NCI-H1436 (cell line): ENCODE measurements at places on chromosomes 7 and 10.

- DNase-seq = no peak
These were observed 1.2 kb upstream of the SMARCD3 start for GRCh38 chr7:151249732-151250072.

DNA sequence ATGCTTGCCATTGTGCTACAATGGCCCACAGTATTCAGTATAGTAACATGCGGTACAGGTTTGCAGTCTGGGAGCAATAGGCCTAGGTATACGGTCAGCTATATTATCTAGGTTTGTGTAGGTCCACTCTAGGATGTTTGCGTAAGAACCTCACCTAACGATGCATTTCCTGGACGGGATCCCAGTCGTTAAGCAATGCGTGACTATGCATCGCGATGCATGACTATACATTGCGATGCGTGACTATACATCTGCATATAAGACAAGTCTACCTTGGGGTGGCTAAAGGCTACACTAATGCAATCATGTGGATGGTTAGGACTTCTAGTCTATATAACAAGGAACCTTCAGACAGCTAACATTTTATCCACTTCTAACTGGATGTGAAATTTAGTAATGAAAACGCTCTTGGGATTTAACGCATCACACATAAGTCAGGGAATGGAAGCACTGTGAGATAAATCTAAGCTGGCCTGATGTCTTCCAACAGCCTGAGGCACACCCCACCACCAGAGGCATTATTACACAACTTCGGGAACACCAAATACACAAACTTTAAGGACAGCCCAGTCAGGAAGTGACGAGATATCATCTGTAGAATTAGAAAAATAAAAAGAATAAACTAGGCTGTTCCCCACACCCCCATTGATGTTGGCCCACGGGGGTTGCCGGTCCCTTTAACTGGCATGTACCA, 9.2 kb downstream of the GNA12 start:
- DNase-seq = no peak

- DNase-seq = no peak
These were observed 226.0 kb upstream of the NFE2L3 start for GRCh38 chr7:25926009-25926408.

DNA sequence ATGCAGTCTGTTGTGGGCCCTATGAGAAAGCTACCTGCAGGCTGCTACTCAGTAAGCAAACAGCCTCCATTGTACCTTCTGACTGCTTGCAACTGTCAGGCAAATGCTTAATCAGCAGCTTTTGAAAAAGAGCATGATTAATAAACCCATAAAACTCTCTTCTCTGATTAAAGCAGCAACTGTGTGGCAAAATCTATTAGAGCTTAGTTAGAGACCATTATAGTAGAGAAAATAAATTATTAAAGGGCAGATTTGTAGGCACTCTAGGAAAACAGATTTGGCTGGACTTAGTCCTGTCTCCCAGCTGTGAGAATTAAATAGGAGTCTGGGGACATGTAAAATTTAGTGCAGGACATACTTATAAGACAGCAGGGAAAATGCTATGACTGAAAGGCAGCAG, 132.5 kb upstream of the WNT16 start:
- DNase-seq = no peak

DNA sequence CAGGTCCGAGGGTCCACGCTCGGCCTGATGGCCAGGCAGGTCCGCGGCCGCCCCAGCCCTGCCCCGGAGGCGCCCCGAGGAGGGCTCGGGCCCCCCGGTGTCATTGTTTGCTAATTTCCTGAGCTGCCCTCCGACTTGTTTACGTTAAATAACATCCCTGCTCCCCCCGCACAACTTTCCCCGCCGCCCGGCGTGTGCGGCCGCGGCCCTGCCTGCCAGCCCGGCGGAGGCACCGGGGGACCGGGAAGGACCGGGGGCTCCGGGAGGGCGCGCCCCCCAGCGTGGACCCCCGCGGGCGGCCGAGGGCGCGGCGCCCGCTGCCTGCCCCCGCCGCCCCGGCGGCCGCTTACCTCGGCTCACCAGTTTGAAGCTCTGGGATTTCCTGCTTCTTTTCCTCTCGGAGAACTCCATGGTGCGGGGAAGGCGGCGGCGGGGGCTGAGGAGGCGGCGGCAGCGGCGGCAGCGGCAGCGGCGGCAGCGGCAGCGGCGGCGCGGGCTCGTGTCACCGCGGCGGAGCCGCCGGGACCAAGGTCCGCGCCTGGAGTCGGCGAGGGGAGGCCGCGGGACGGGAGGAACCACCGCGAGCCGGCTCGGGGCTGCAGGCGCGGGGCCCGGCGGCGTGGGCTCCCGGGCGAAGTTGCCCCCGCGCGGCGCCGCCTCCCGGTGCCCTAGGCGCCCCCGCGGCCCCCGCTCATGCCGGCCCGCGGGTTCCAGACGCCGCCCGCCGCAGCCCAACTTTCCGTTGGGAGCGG, 515 bp downstream of the BEND7 start:
- DNase-seq = no peak
